NAMALWA (cell line): ENCODE measurements at places on chromosomes 5 and 9.
A peak's percentile ranks its signal among the peaks of the same experiment; 100 is the strongest.

DNA sequence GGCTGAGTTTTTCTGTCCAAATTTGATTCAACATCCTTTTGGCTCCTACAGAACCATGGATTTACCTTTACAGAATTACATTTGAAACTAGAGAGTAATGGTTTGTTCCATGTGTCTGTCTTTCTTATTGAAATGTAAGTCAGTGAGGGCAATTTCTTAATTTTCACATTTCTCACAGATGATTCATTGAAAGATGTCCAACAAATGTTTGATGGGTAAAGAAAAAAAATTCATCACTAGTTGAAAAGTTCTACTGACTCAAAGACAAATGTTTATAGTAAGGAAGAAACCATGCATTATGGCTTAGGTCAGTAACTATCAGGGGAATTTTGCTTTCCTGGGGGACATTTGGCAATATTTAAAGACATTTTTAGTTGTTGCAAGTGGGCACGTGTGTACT is 131.6 kb upstream of the TRPM3 start:
- DNase-seq: no peak

DNA sequence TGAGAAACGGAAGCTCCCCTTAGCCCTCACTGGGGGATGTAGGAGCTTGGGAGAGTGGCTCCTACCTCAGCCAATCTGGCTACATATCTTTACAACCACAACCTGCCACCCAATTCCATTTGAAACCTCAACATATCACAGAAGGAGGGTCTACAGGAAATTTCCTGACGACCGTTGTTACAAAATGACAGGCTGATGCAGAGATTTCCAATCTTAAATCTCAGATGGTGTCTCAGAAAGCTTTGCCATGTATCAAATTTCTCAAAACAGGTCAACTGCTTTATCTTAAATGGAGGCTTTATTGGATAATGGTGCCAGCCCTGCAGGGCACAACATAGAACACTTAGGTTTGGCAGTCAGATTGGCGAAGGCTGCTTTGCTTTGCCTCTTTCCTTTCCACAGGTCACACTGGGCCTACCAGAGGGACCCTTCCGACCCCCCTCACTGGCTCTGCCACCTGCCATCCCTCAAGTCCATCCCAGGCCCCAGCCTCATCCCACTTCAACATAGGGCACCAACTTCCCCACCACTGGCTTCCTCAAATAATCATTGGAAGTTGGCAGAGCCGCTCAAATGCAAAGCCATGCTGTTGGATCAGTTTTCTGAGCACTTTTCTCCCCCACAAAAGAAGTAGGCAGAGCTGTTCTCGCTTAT is 11.1 kb upstream of the SPATA31E1 start:
- DNase-seq: no peak

GRCh38 chr9:36873247-36873875 is 160.7 kb downstream of the PAX5 start:
- peak; percentile 74 for DNase-seq

- DNase-seq: no peak
Measured at GRCh38 chr5:56964173-56964572, 12.2 kb upstream of the MIER3 start.

DNA sequence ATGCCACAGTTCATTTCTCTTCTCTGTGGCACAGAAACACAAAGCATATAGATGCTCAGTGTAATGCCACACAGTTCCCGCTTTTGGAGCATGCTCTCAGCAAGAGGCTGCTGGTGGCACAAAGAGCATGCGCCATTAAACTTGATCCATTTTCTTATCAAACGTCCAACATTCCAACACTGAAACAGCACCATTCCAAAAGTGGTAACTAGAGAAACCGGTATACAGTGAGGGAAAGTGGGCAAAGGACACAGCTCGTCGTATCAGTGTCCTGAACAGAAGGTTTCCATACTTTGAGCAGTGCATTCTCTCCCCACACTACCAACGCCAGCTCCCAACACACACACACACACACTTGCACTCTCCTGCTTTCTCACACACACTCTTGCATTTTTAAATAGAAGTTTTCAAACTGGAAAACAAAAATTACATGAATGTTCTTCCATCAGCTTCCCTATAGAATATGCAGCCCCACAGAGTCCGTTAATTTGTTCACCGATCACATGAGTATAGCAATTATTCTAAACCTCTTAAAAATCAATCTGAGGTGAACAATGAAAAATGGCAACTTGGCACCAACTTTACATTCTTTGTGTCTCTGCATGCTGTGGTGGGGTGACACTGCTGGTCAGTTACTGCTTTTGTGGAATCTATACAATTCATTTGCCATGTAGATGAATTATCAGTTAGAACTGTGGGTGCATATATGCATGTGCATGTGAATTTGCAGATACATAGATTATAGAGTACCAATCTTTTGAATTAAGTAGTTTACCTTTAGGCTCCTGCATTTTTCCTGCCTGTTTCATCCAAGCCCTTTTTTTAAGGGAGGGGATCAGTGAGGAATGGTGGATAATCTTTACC is 5.7 kb downstream of the NFIB start:
- no peak for DNase-seq

DNA sequence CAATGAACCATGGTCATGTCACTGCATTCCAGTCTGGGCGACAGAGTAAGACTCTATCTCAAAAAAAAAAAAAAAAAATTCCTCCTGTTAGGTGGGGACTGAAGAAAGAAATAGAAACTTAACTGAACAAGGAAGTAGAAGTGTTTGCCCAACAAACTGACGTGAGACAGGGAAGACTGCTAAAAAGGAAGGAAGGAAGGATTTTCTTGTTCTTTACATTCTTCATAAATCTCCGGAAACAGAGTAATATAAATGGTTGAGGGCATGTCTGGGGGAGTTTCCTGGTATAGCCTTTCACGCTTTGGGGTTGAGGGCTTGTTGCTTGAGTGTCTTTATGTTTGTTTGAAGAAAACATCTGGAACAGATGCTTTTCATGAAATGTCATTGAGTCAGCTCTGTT is 3.1 kb downstream of the TOR1B start:
- no peak for DNase-seq

DNA sequence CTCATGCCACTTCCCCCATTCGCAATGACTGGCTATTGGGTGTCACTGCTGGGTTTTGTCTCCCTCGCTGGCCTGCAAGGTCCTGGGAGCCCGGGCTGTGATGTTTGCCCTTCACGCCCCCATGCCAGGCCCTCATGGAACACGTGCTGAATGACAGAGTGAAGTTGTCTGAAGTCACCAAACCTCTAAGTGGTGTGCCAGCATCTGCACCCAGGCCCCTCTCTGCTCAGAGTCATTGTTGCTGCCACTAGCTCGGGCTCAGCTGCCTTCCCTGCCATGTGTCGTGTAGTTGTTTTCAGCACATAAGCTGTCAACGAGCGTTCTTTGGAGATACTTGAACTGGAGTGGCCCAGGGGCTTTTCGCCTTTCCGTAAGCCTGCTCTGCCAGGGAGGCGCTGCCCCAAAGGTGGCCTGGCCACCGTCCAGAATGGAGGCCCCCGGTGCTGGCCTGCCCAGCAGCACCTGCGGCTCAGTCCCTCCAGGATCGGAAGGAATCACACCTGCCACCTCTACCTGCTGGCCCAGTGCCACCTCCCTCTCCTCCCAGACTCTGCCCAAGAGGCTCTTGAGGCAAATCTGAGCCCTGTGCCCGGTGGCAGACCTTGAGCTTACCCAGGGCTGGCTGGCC is 250.1 kb downstream of the PBX3 start:
- no peak for DNase-seq
